Stimulated activated CD8-positive, alpha-beta memory T cell treated with anti-CD3 and anti-CD28 coated beads, Interleukin-7, amount 100 ng/mL, for 24 hours (primary cell): ENCODE measurements at places on chromosomes 12 and 14.

DNA sequence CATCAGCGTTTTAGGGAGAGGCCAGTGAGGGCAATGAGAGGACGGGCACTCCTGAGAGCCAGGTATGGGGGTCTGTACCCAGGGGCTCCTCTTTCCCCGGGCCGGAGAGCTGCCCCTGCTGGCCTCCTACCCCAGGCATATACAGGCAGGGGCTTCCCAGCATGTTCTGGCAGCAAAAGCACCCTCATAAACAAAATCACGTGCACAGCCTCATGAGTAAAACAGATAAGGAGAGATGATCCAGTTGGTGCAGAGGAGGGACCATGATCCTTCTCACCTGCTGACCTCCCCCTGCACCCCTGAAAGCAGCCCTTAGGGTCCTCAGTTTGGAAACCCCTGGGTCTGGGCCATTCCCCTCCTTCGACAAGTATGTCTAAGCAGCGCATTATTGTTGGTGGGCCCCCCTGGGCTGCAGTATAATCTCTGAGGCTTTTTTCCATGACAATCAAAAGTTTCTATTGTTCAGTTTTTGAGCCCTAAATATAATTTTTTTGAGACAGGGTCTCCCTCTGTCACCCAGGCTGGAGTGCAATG lies 5.0 kb upstream of the KRT4 start:
- no peak for DNase-seq

DNA sequence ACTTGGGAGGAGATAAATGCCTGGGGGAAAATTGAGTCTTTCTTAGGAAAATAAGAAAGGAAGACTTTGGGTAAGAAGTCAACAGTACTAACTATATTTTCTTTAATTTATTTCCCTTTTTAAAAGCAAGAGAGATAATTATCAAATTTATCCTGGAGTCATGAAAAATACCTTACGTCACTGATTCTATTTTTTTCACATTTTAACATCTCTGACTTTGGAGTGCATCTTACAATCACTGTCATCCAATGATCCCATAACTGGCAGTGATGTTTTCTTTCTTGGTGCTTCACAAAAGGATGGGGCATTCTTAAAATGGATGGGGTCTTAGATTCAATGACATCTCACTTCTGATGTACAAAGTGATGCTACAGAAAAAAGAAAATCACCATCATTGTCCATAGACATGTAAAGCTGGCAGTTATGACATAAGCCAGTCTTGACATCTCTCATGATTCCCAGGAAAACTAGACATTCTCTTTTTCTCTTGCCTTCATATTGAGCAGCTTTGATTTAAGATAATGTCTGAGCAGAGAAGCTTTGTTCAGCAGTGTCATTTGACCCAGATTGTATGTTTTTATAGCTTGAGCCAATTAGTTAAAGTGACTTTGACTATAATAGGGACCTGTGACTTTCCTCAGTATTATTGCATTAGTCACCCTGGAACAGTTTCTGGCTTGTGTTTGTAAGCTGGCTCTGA lies 236.2 kb downstream of the EGLN3 start:
- no peak for DNase-seq

- no peak for DNase-seq
These were observed 8.4 kb downstream of the ASIC1 start for GRCh38 chr12:50065726-50066310.

DNA sequence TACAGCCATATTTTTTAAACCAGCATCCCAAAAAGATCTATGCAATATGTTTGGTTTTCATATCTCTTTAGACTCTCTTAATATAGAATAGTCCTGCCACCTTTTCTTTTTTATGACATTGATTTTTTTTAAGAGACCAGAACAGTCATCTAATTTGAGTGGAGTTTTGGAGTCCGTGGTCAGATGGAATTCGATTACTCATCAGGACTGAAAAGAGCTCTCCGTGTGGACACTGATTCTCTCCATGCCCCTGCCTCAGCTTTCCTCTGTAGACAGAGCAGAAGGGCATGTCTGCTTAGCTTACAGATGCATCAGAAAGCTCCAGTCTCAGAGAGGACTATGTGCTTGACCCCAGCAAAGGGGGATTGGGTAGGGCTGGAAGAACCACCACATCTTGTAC lies 27.8 kb downstream of the SMCO2 start:
- DNase-seq: no peak

- DNase-seq: no peak
These were observed 133.8 kb upstream of the TBX3 start for GRCh38 chr12:114817571-114818425.

DNA sequence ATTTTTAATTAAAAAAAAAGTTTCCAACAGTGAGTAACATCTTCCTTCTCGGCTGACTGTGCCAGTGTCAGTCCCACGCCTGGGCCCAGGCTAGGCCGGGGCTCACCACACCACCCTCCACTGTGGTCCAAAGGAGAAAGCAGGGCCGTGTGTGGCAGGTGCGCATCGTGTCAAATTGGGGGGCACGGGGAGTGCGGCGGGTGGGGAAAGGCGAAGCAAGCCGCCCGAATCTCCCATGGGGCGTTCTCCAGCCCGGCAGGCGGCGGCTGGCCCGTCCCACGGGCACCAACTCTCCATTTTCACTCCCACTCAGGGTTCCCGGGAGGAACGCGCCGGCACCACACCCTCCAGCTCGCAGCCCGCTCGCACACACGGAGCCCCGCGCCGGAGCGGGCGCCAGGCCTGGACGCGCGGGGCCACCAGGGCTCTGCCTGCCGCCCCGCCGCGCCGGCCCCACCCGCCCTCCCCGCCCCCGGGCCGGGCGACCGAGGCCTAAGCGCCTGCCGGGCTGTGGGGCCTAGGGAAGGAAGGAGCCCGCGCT lies 604 bp downstream of the EEA1 start:
- peak; percentile 14 for DNase-seq

GRCh38 chr14:66540038-66540437 lies 32.1 kb downstream of the GPHN start:
- no peak for DNase-seq

GRCh38 chr12:115771065-115771464 lies 506.4 kb downstream of the MED13L start:
- DNase-seq: no peak

DNA sequence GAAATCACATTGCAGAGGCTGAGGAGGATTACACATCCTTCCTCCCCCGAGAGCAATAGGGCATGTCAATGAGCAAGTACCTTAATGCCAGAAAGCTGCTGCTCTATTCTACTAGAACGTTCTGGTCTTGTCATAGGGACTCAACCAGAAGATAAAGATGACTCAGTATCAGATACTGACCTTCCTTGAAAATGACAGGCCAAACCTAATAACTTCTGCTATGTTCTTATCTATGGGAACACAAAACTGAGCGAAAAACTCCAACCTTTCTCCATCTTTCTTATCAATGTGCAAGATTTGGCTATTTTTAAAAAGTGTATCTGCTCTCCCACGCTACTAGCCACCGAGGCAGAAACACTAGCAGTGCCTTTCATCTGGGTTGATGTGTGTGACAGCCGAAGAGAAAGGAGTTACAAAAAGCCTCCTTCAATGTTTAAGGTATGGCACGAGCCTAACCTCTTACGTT lies 5.5 kb downstream of the CCDC92 start:
- DNase-seq: no peak

- DNase-seq: peak; percentile 37
These were observed at the start of gene GALNT4 for GRCh38 chr12:89524541-89525304. TSS of gene GALNT4 (minus strand) at chr12:89524796. CDS start at chr12:89524549, 247 bp downstream.

DNA sequence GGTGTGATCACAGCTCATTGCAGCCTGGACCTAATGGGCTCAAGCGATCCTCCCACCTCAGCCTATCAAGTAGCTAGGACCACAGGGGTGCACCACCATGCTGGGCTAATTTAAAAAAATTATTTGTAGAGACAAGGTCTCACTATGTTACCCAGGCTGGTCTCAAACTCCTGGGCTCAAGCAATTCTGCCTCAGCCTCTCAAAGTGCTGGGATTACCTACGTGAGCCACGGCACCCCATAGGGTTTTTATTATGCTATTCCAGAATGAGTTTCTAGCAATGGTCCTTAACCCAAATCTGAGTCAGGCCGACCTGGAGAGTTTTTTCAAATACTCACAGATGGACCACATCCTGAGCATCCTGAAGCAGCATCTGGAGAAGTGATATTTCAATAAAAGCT lies 159.8 kb downstream of the CPNE8 start:
- DNase-seq: no peak

DNA sequence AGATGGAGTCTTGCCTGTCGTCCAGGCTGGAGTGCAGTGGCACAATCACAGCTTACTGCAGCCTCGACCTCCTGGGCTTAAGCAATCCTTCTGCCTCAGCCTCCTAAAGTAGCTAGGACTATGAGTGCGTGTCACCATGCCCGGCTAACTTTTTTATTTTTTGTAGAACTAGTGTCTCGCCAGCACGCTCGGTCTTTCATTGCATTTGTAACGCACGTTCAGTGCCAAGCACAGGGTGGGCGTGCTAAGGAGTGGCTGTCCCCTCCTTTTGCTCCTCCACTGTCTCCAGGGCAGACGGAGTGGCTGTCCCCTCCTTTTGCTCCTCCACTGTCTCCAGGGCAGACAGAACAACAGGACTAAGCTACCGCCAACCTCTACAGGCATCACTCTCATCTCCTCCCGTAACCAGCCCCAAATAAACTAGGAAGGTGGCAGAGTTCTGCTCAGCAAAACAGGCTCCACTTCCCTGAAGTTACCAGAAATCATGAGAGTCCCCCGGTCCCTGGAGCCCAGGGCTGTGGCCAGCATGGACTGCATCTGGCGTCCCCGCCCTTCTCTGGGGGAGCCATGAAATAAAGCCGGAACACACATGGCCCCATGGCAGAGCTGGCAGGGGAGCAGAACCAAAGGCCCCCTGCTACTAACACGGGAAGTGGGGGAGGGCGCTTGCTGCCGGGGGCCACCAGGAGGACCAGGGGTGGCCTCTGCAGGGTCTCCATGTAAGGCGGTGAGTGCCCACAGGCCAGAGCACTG lies 60.2 kb downstream of the CCDC88C start:
- DNase-seq: no peak

- no peak for DNase-seq
These were observed 44.6 kb downstream of the HMGA2 start for GRCh38 chr12:65868878-65869277.

DNA sequence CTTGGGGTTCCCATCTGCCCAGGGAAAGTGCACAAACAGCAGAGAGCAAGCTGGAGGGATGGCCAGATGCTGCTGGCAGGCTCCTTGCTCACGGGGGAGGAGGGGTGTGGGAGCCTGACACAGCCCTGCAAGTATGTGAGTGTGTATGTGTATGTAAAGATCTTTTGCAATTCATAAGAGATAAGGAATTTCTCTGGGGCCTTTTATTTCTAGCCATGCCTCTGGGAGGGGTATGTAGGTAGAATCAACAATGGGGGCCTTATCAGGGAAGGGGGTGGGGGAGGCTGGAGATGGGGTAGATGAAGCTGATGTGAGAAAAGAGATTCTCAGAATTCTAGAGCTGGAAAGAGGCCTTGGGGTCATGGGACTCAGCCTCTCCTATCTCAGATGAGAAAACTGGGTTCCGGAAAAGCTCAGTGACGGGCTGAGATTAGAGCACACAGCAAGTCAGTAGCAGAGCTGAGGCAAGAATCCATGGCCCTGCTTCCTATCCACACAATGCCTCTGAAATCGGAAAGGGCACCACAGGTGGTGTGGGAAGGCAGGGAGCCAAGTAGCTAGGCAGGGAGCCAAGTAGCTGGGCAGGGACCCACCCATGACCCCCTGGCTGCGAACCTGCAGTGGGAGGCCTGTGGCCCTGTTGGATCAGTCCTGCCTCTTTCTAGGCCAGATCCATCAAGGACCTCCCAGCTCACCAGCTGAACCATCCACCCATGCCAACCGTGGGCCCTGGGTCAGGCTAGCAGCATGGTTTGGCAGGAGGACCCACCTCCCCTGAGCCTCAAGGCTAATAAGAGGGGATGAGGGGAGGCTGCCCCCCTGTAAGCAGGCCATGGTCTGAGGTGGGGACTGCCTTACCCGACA lies 54.7 kb downstream of the PLEKHG3 start:
- no peak for DNase-seq

DNA sequence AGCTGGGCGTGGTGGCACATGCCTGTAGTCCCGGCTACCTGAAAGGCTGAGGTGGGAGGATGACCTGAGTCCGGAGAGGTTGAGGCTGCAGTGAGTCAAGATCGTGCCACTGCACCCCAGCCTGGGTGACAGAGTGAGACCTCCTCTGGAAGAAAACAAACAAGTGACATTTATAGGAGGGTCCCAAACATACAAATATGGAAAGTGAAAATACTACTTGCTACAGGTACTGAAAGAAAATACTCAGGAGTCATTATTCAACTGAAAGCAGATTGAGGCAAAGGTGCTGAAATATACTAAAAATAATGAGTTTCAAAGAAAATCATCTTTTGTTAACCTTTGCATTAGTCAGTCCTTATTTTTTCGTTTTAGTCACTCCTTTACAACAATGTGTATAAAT lies 53.5 kb downstream of the ETV6 start:
- no peak for DNase-seq

DNA sequence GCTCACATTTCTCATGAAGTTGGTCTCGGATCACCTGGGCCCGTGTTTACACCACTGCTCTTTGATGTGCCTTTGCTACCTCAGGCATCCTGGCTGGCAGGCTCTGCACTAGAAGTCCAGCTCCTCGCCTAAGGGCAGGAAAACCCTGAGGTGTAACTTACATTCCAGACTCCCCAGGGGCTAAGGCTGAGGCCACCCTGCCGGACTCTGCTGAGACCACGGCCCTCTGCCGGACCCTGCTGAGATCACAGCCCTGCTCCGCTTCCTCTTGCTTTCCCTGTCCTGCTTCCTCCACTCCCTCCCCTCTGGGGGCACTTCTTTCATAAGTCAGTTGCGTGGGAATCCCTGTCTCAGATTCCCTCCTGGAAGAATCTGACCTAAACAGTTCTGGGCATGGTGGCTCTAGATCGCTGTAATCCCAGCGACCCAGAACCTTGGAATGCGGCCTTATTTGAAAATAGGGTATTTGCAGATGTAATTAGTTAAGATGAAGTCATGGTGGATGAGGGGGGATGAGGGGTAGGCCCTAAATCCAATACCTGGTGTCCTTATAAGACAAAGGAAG lies 17.2 kb downstream of the RILPL1 start:
- DNase-seq: no peak

DNA sequence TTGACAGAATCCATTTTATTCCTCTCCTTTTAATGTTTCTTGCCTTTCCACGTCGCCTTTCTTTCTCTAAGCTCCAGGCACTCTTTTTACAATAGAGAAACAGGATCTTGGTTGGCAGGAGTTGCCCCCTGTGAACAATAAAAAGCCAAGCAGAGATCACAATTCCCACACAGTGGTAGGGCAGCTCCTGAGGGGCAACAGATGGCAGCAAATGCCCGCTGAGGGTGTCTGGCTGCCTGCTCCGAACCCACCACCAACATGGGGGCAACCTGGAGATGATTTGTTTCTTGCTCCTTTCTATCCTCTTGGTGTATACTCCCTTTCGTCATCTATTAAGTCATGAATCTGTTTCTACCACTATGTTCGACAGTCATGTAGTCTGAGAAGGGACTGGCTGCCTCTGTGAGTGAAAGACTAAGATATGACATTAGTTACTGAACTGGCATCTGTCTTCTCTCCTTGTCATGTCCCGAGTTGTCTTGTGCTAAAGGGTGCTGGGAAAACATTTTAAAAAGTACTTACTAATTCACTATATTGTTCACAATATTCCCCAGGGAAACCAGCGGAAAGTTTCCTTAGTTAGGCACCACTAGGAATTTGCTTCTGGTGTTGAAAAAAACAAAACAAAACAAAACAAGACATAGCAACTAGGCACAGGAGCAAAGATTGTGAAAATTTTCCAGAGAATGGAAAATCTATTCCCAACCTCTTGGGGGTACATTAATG lies 170.1 kb downstream of the STXBP6 start:
- DNase-seq: no peak
